ENCODE measurements at places on chromosomes 1 and 21.
A peak's percentile ranks its signal among the peaks of the same experiment; 100 is the strongest.

- DNase-seq: peak; percentile 91
Measured at GRCh38 chr21:37435120-37435519, 68.5 kb downstream of the DYRK1A start.

- no peak for DNase-seq
Measured at GRCh38 chr1:245561665-245562234, 407.0 kb downstream of the KIF26B start.

GRCh38 chr21:38054334-38054733, 138.1 kb upstream of the KCNJ6 start:
- no peak for DNase-seq

GRCh38 chr1:16474166-16474800, 33.8 kb downstream of the NECAP2 start:
- no peak for DNase-seq

- DNase-seq: no peak
Measured at GRCh38 chr1:181675091-181675917, 192.0 kb downstream of the CACNA1E start.

DNA sequence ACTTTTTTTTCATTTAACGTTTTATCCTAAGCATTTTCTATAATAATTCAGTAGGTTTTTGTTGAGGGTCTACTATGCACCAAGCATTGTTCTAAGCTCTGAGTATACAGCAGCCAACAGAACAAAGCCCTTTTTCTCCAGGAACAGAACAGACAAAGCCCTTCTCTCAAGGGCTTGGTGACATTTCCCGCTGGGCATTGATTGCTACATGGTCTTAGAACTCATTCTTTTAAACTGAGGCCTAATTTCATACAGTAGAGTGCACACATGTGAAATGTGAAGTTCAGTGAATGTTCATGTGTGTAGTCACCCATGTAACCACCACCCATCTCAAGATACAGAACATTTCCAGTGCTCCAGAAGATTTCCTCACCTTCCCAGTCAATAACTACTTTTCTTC, 15.2 kb upstream of the PDIK1L start:
- no peak for DNase-seq

GRCh38 chr1:7513081-7513480, 258.0 kb upstream of the VAMP3 start:
- DNase-seq: peak; percentile 26

- DNase-seq: no peak
Measured at GRCh38 chr1:66745451-66745850, 6.8 kb upstream of the DYNLT5 start.

DNA sequence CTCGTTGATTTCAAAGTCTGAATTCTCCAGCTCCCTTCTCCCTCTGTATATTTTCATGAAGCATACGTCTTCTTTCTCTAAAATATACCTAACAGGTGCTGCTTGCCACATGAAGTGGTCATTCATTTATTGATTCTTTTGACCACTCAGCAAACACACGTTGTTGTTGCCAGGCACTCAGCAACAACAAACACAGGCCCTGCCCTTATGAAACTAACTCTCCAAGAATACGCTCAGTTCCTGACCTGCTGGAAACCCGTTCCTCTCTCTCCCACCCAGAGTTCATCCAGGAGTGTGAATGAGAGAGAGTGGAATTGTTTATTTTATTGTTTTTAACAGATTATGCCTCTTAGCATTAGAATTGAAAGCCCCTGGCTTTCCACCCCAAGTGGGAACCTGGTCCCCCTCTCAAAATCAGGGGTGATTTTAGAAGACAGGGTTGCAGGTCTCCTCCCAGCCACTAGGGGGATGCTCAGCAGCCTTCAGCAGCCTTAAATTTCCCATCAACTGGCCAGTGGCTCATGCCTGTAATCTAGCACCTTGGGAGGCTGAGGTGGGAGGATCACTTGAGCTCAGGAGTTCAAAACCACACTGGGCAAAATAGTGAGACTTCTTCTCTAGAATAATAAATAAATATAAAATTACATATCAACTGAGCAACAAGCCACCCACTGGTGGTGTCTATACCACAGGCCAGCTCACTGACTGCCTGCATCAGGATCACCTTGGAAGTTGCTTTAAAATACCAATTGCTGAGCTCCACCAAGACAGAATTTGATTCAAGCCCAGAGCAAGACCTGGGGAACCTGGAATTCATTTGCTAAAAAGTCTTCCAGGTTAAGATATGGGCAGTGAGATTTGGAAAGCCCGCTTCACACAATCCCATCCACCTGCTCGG, 181.0 kb upstream of the KLHDC7A start:
- DNase-seq: peak; percentile 32

GRCh38 chr1:47817861-47818260, 179.3 kb downstream of the TRABD2B start:
- no peak for DNase-seq

GRCh38 chr21:36918291-36918690, 48.2 kb downstream of the HLCS start:
- no peak for DNase-seq

DNA sequence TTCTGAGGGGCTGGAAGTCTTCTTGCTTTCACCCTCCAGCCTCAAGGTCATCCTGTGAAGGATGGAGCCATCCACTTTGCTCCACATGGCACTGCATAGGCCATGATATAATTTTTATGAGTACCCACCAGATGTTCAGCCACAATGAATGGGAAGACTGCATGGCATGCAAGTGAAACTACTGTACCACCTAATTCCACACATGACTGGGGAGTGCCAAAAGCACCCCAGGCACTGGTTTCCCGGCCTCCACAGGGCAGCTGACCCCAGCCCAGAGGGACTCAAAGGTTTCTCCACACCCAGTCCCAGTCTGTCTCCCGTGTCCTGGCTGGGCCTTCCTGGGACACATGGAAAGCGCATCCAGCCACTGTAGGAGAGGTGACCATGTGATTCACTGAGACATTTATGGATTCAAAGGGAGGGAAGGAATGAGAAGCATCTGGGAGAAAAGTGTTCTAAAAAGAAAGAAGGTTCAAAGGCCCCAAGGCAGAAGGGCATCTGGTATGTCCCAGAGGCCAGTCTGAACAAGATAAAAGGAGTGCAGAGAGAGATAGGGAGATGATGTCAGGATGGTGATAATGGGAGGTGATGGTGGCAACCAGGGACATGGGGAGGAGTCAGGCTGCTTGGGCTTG, 12.1 kb downstream of the RHOU start:
- no peak for DNase-seq

- DNase-seq: no peak
Measured at GRCh38 chr1:64838486-64838885, 93.6 kb downstream of the RAVER2 start.

DNA sequence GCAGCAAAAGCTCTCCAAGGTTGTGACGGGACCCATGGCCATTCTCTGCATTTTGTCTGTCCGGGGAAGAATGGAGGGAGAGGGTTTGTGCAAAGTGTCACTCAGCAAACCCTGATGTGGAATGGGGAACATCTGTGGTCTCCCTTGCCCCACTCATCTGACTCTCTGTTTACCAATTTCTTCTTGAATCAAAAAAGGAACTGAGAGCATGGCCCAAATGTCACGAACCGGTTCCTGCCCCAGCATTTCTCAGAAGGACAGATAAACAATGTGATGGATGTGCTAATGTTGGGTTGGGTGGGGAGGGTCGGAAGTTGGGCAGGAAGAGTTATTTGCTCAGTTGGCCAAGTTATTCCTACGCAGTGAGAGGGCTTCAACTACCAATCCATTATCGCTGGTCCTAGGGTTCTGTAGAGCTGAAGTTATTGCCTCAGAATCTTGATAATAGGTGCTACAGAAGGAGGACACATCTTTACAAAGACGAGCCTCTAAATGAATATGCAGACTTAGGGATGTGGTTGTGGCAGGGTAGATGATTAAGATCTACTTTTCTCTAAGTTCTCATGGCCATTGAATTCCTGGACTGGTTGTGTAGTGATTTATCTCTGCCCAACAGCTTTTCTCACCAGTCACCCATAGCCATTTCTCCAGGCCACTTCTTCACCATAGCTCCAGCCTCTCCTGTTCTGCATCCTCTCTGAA, 9.6 kb upstream of the DUSP12 start:
- no peak for DNase-seq

DNA sequence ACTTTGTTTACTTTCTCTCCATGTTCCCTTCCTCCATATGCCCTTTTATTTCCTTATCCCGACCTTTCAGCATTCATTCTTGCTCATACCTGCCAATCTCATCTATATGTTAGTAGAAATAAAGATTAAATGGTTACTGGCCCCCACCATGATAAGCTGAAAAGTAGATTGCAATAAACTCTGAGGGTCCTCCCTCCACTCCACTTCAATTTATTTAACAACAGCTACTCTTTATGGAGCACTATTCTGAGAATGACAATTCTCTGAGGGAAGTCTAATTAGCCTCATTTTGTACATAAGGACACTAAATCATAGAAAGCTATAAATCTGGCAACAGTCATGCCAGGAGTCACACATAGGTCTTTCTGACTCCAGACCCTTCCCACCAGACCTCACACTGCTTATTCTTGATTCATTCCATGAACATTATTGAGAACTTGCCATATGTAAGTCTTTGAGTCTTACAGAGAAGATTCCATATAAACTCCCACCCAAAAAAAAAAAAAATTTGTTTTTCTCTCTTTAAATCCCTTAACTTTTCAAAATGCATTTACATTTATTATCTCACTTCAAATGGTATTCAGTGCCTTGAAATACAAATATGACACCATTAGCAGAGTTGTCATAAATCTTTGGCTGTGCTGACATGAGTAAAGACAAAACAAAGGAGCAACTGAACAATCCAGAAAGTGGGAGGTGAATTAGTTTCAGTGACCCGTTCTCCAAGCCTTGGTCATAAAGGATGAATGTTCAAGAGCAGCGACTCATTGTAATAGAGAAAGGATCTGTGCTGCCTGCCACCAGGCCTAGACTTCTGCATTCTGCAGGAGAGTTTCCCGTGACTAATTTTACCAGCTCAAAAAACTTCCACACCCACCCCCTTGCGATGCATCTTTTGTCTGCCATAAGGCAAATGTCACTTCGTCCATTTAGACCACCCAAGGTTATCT, 28.5 kb downstream of the PALMD start:
- DNase-seq: peak; percentile 33

DNA sequence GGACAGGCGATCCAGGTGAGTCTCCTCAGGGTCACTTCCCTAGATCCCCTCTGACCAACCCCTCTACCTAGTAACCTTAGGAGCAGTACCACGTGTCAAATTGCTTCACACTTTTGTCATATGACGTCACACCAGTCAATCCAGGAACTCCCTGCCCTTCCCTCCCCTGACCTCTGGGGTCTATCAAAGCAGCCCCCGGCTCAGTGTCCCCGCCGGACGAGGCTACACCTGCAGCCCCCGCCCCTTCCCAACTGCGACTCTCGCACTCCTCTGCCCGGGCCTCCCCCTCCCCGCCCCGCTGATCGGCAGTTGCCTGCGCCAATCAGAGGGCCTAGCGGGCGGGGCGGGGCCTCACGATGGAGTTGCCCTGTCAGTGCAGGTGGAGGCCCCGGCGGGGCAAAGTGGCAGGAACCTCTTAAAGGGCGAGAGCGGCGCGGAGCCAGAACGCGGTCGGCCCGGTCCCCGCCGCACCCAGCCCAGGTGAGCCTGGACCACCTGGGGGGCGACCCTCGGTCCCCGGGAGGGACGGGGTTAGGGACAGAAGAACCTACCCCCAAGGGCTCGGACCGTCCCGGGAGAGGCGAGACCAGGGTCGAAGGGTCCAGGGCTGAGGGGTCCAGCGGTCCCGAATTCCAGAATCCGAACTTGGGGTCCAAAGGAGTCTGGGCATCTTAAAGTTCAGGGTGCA, 27.5 kb upstream of the EPB41 start:
- peak; percentile 87 for DNase-seq

DNA sequence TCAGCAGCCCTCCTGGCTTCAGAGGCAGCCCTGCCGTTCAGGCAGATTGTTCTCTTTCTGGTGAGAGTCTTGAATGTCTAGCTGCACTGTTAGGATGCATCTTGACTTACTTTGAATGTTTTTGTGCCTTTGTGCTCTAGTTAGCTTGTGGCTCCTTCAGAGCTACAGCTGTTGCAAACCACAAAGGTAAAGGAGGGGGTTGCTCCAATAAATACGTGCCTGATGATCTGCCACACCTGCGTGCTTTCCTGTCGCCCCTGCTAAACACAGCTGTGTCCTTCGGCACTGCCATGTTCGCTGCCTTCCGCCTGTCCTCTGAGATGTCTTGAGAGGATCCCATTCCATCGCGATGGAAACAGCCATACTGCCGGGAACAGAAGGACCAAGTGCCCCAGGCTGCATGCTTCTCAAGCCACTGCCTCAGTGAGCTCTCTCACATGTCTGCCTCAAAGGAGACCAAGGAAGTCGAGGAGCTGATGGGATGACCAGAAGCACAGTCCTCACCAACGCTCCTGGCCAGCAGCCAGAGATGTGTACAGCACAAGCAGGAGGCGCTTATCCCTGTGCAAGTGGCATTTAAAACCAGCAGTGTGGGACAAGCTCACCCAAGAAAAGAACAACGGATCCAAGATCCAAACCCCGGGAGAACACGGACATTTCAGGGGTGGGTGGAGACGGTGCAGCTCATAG, 12.0 kb upstream of the SMIM12 start:
- no peak for DNase-seq

GRCh38 chr1:202162047-202162417, 1.6 kb upstream of the PTPN7 start:
- DNase-seq: no peak

- DNase-seq: no peak
Measured at GRCh38 chr1:56188855-56189254, 390.5 kb downstream of the PLPP3 start.

DNA sequence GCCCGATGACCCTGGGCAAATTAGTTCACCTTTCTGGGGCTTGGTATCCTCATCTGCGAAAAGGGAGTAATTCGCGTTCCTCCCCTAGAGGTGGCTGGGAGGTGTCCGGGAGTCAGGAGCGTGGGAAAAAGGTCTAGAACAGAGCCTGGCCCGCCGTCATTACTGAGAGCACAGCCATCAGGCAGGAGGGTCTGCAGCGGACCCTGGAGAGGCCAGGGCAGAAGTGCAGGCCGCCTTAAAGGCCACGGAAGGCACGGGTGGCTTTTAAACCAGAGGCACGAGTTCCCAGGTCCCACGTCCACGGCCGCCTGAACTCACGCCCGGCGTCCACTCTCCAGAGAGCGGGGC, 850 bp downstream of the PANK4 start:
- DNase-seq: no peak

- no peak for DNase-seq
Measured at GRCh38 chr1:183282101-183282855, 96.2 kb downstream of the LAMC2 start.

GRCh38 chr1:26275580-26276431, 4.1 kb upstream of the SH3BGRL3 start:
- DNase-seq: peak; percentile 95

DNA sequence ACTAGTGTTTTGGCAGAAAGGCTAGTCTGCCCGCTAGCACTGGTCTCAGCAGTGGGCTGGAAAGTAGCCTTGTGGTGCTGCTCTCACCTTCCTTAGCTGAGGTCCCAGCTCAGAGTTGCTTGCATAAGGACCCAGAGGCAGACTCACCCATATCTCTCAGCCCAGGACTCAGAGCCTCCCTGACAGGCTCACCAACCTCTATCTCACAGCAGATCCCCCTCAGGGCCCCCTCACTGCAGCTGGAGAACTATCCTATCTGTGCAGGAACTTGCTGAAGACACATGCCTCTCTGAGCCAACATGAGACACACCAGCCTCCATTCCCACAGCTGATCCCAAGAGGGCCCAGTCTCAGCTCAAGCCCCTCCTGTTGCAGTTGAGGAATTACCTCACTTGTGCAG, 82.6 kb downstream of the IARS2 start:
- DNase-seq: no peak

- no peak for DNase-seq
Measured at GRCh38 chr1:201026234-201026633, 2.7 kb upstream of the KIF21B start.

GRCh38 chr1:6955357-6956094, 170.3 kb downstream of the CAMTA1 start:
- DNase-seq: no peak

- no peak for DNase-seq
Measured at GRCh38 chr21:38173276-38174035, 83.3 kb upstream of the KCNJ15 start.

GRCh38 chr21:44589586-44590305, 2.6 kb downstream of the KRTAP10-6 start:
- DNase-seq: no peak
